ENCODE measurements at places on chromosomes 3 and 15.

GRCh38 chr3:113051787-113052186 lies 61.0 kb downstream of the GTPBP8 start:
- DNase-seq, result no peak

- no peak for DNase-seq
Observed at GRCh38 chr3:69547461-69547880, 161.6 kb upstream of the FRMD4B start.

GRCh38 chr3:12630292-12630691 lies 33.6 kb downstream of the RAF1 start:
- DNase-seq, result no peak

DNA sequence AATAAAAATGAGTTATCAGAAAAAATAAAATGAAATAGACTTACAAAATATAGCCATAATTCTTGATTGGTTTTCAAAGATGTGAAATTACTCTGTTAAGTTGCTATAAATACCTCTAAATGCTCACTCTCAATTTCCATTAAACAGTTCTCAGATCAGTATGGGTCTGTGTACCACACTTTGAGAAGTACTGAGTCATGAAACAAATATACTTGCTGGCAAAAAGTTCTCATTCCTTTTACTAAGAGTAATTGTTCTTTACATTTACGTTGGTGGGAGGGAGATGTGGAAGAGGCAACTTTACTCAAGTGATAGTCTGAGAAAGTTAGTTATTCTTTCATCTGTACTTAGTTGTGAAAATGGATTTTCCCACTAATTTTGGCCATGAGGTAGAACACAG lies 96.3 kb downstream of the ZNF385D start:
- DNase-seq, result peak; percentile 26

DNA sequence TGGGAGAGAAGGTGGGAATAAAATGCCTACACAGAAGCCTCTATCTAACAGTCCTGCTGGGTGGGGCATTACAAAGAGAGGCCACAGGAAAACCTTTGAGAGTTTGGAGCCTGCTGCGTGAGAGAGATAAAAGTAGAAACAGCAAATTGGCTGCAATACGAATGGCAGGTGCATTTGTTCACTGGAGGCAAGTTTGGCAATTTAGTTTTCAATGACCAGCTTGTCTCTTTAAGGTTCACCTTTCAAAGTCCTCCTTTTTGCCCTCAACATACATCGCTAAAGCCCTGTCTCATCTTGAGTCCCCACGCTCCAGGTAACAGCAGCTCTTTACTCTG lies 405.7 kb downstream of the LSAMP start:
- no peak for DNase-seq

- peak; percentile 22 for DNase-seq
Observed at GRCh38 chr3:108029466-108029865, 61.4 kb downstream of the CD47 start.

GRCh38 chr3:173796405-173796804 lies 398.9 kb downstream of the NLGN1 start:
- no peak for DNase-seq

- no peak for DNase-seq
Observed at GRCh38 chr3:108092501-108092900, 1.7 kb upstream of the CD47 start.

- DNase-seq, result no peak
Observed at GRCh38 chr3:99663977-99664376, 25.6 kb downstream of the COL8A1 start.

DNA sequence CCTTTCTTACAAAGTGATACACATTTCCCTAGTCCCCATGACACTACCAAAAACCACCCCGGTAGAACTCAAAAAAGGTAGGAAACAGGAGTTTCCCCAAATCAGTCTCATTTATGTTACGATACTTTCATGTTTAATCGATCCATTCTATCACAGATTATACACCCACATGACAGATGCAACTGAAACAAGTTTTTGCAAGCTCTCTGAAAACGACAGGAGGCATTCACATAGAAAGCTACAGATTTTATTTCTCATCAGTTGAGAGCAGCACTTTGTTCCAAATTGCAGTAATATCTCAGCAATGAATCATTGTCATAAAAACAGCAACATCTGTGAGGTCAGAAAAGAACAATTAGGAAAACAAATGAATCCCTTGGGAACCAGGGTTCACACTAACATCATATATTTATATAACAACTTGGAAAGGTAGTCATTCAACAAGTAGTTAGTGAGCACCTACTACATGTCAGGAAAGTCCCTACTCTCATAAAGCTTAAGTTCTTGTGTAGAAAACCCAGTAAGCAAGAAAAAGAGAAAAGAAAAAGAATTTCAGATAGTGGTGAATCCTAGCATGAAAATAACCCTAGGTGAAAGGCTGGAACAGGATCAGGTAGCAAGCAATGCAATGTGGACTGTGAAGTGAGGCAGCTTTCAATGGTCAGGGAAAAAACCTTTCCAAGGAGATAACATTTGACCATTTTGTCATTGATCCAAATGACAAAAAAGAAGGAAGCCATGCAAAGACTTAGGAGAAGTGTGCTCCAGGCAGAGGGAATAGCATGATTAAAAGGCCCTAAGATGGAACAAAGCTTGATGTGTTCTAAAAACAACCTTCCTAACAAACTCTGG lies 8.3 kb downstream of the PLD1 start:
- peak; percentile 88 for DNase-seq

DNA sequence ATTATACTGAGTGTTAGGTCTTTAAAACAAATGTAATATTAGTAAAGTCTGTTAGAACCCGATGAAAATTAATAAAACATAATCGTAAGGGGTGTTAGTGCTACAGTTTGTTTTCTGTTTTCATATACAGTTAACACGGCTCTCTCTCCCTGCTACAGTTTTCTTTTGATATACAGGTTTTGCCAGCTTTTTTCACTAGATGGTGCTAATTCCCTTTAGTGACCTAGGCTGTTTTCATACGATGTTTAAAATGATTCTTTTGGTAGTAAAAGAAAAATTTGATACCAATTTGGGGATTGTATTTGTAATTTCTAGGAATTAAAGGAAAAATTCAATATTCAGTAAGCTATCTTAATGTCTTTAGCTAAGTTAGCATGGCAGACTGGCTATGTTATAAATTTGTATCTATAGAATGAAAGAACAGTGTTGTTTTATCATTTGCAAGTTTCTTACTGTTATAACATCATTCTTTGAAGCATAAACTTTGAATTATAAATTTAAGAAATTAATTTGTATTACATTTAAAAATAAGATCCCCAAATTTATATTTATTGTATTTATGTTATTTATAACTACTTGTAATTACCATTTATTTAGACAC lies 11.5 kb downstream of the APH1B start:
- DNase-seq, result no peak

- DNase-seq, result no peak
Observed at GRCh38 chr3:143565951-143566350, 282.3 kb downstream of the SLC9A9 start.

- no peak for DNase-seq
Observed at GRCh38 chr15:80384432-80384831, 19.8 kb upstream of the ARNT2 start.

GRCh38 chr3:78066287-78066686 lies 1026.4 kb downstream of the ROBO2 start:
- DNase-seq, result no peak

DNA sequence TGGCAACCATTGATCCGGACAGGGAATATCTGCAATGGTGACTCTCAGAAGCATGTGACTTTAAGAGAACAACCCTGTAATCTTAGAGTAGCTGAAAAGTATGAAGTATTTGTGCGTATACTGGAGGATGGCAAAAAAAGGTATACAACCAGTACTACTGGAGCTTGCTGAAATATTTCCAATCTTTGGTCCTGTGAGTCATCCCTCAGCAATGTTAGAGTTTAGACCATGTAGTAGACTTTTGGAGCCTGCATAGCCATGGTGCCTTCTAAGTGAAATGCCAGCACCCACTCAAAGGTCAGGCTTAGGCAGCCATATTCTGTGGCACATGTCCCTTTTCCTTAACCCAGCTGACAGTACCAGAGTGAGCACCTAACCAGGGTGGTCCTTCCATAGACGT lies 429.4 kb downstream of the NTRK3 start:
- no peak for DNase-seq

- DNase-seq, result no peak
Observed at GRCh38 chr15:37619358-37620042, 314.9 kb upstream of the TMCO5A start.

- DNase-seq, result no peak
Observed at GRCh38 chr3:52004163-52004787, 8.6 kb upstream of the RPL29 start.

DNA sequence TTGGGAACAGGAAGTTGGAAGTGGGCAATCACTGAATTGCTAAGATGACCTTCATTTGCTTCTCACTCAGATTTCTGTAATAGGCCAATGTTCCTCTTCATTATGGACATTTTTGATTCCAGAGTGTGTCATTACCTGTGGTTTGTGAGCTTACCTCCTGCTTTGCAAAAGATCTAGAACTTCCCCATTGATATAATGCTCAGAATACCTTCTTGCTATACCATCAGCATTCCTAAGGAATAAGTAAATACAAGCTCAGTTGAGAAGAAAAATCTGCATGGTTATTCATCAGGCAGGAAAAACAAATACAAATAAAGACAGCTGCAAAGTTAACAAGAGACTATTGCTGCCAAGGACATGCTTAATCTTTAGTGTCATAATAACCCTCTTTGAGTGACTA lies 5.6 kb upstream of the RPL14 start:
- DNase-seq, result no peak

DNA sequence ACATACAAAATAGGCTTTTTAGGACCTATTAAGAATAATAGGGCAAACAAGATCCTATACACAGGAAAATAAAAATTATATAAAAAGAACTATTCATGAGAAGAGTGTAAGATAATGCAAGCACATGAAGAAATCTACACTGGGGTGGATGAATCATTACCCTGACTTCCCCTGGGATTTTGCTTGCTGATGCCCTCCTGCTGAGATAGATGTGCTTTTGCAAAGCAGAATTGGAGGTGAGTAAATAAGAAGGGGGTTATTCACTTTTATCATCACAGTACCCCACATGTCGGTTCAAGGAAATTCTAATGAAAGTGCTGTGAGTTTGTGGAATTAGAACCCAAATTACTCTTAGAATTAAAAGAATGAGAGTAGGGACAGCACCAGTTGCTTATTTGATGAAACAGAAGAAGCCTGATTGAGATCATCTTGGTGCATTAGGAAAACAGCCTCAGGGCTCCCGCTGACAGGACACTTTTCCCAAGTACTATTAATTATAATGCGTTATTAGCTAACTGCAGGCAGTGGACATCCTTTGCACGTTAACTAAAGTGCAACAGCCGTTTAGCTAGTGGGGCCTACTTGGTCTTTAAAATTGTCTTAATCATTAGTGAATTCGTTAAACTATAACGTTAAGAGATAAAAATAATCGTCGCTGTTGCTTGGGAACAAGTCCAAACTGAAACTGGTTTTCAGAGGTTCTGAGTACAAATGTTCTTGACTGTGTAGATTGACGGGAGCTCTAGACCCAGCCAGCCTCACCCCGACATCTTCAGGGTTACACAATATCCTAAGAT lies 48.4 kb downstream of the SLC2A2 start:
- no peak for DNase-seq

DNA sequence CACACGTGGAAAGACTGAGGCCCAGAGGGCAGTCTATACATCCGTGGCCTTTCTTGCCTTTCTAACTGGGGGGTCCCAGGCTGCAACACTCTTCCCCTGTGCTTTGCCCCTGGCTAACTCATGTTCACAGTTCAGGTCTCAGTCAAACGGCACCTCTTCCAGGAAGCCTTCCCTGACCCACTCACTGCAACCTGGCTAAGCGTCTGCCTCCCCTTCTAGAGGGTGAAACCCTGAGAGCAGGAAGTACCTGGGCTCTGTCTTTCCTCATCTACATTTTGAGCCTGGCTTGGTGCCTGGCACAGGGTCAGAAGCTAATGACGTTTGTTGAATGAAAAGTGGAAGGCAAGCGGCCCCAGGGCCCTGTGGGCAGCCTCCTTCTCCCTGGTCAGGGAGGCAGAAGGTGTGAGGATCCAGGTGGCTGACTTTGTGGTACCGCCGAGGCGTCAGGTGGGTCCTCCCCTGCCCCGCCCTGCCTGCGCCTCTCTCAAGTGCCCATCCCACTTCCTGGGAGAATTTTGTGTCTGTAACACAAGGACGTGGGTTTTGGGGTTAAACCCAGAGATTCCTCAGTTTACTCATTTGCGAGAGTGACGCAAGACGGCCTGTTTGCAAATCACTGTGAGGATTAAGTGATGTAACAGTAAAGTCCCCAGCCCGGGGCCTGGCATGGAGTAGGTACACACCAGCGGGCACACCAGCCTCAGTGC lies 32.1 kb downstream of the DNASE1L3 start:
- DNase-seq, result no peak

- DNase-seq, result peak; percentile 52
Observed at GRCh38 chr3:169886671-169887070, 16.9 kb upstream of the LRRC31 start.

DNA sequence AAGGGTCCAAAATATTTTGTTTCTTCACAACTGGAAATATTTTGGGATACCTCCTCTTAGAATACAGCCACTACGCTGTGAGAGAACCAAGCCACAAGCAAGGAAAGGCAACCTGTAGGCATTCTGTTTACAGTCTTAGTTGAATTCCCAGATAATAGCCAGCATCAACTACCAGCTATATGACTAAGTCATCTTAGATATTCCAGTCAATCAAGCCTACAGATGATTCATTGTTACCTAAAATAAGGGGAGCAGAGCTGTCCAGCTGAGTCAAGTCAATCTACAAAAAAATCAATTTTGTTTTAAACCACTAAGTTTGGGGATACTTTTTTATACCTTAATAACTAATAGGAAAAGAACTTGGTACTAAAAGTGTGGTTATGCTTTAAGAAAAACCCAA lies 526.4 kb upstream of the DPPA4 start:
- no peak for DNase-seq

DNA sequence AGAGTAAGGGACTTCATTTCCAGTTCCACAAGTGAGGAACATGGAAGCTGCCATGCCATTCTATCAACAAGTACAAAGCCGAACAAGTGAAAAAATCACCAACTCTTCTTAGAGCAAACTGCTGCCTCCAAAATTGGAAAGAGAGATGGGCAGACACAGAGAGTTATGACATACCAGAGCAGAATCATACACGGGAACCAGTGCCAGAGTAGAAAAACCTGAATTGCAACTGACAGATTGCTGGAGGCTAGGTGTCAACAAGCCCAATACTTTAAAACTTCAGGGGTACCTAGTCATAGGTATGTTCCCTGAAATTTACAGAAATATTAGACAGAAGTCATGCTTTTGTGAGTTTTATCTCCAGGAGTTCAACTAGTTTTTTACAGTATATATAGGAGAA lies 62.0 kb downstream of the TTBK2 start:
- no peak for DNase-seq

GRCh38 chr3:179418610-179419009 lies 32.7 kb downstream of the GNB4 start:
- DNase-seq, result no peak
